ENCODE measurements at places on chromosomes 1 and 21.

GRCh38 chr1:210944252-210944651 is 189.7 kb downstream of the KCNH1 start:
- DNase-seq, result no peak

- DNase-seq, result no peak
These were observed 13.3 kb downstream of the SLC6A17 start for GRCh38 chr1:110163591-110163990.

DNA sequence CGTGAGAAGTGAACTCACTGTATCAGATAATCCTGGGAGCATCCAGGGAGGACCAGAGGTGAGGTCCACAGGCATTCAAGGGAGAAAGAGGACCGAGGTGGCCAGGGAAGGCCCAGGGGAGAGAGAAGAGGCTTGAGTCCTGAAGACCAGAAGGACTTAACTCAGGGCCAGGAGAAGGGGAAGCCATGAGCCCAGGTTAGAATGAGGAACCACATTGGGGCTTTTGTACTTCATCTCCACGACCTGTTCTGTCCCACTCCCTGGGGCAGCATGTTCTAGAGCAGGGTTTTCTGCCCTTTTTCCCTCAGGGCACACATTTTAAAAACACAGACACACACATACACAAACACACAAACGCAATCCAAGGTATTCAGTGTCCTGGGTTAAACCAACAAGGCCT is 8.4 kb downstream of the LGR6 start:
- DNase-seq, result no peak

GRCh38 chr1:156684227-156684782 is 7.1 kb upstream of the NES start:
- DNase-seq, result no peak
